ENCODE measurements at places on chromosomes 1 and 21. TPM values are rescaled to one million over a fixed set of nuclear protein-coding genes. Genes with fewer than 3 reads are reported as not detected.

DNA sequence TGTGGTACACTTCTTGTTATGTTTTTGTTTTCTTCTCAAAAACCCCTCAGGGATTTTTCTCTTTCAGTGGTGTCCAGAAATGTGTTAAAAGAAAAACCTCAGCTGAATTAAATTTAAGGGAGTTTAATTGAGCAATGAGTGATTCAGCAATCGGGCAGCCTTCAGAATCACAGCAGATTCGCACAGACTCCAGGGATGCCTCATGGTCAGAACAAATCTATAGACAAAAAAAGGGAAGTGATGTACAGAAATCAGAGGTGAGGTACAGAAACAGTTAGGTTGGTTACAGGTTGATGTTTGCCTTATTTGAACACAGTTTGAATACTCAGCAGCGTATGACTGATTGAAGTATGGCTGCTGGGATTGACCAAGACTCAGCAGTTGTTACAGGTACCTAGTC is 86.2 kb downstream of the TLR5 start:
- no peak for DNase-seq
- no peaks in the 10 kb centered on the region for H3K4me1 ChIP-seq
- no peak overlapping the region for H3K27ac ChIP-seq
- no peak overlapping the region for H3K4me3 ChIP-seq
- H3K27me3 ChIP-seq: no peaks in the 10 kb centered on the region
- no peaks in the 10 kb centered on the region for H3K36me3 ChIP-seq

- peaks cover 8% of the 10 kb centered on the region for H3K36me3 ChIP-seq
- H3K27me3 ChIP-seq: no peaks in the 10 kb centered on the region
- DNase-seq: no peak
- H3K4me1 ChIP-seq: no peaks in the 10 kb centered on the region
These were observed 65.2 kb downstream of the CNST start for GRCh38 chr1:246631426-246631825.

DNA sequence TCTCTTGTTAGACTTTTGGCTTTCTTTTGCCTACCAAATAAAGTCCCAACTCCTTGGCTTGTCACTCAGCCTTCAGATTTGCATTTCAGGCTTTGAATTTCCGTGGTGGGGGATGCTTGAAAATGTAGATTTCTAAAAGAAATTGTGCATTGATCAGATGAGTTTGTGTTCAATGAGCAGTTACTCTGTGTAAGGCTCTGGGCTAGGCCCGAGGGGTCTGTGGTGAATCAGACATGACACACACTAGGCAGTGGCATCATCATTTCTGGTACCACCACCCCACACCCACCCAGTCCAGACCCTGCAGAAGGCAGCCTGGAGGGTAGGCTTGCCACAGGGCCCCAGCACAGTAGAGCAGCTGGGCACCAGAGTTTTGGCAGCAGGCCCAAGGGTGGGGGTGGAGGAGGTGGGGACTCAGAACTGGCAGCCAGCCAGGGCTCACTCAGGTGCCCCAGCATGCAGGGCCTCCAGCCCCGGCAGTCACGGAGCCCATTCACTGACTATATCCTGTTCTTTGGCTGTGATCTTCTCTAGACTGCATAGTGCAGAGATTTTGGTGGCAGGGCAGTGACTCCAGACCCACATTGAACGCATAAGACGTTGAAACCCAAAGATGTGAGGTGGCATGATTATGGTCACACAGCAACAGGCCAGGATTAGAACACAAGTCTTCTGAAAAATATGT is 97.2 kb upstream of the ARTN start:
- no peak overlapping the region for H3K27ac ChIP-seq
- H3K4me3 ChIP-seq: no peak overlapping the region
- H3K36me3 ChIP-seq: no peaks in the 10 kb centered on the region
- H3K27me3 ChIP-seq: no peaks in the 10 kb centered on the region
- H3K4me1 ChIP-seq: peaks cover 37% of the 10 kb centered on the region
- DNase-seq: no peak

GRCh38 chr1:119159111-119159510 is 18.7 kb upstream of the WARS2 start:
- no peaks in the 10 kb centered on the region for H3K4me1 ChIP-seq
- H3K27me3 ChIP-seq: no peaks in the 10 kb centered on the region
- no peak overlapping the region for H3K27ac ChIP-seq
- no peak overlapping the region for H3K4me3 ChIP-seq
- peaks cover 50% of the 10 kb centered on the region for H3K36me3 ChIP-seq

DNA sequence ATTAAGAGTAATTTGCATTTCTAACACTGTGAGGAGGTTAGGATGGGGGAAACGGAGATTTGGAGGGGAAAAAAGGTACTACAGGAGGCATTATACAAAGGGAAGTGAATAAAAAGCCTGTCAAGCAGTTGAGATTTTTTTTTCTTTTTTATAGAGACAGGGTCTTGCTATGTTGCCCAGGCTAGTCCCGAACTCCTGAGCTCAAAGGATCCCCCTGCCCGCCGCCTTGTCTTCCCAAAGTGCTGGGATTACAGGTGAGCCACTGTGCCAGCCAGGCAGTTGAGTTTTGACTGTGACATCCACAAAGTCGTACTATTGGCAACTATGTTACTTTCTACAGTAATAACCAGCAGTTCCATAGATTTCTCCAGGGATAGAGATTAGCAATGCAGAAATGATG is 2.6 kb downstream of the CLCC1 start:
- DNase-seq: no peak
- H3K4me3 ChIP-seq: no peak overlapping the region
- peaks cover 15% of the 10 kb centered on the region for H3K36me3 ChIP-seq
- H3K27ac ChIP-seq: no peak overlapping the region
- no peaks in the 10 kb centered on the region for H3K4me1 ChIP-seq
- H3K27me3 ChIP-seq: no peaks in the 10 kb centered on the region

Gene TRPM2
- 0.11 TPM for total RNA-seq

Data from H9 (cell line).